ENCODE measurements at places on chromosomes 11 and 22.

GRCh38 chr22:44542561-44543222 is 44.7 kb upstream of the RTL6 start:
- no peak for DNase-seq

DNA sequence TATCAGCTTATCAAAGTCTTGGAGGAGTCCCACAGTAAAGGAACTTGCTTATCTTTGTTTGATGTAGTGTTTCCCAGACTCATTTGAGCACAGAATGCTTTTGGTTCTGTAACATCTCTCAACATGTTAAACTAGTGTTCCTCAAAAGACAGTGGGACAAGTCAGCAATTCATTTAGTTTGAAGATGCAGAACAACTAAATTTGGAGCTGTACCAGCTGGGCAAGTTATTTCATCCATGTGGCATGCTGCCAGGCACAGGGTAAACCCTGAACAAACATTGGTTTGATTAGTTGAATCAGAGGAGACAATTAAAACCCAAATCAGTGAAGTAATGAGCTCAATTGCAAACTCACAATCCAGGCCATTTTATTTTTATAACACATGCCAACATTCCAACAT is 141.2 kb downstream of the CSNK2A3 start:
- no peak for DNase-seq

DNA sequence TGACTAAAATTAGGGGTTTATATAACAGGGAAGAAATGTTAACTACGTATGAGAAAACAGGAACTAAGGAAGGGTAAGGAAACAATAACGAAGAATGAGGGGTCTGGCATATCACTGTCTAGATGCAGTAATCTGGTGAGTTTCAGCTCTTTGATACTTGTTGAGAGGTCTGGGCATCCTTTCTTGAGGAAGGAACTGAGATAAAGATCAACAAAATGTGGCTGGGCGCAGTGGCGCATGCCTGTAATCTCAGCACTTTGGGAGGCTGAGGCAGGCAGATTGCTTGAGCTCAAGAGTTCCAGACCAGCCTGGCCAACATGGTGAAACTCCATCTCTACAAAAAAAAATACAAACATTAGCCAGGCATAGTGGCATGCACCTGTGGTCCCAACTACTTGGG is 2.7 kb downstream of the DCDC1 start:
- DNase-seq = no peak

- DNase-seq = no peak
These were observed 540.9 kb downstream of the TBC1D22A start for GRCh38 chr22:47303161-47303890.

- DNase-seq = no peak
These were observed 9.8 kb downstream of the SCN4B start for GRCh38 chr11:118142809-118143208.

DNA sequence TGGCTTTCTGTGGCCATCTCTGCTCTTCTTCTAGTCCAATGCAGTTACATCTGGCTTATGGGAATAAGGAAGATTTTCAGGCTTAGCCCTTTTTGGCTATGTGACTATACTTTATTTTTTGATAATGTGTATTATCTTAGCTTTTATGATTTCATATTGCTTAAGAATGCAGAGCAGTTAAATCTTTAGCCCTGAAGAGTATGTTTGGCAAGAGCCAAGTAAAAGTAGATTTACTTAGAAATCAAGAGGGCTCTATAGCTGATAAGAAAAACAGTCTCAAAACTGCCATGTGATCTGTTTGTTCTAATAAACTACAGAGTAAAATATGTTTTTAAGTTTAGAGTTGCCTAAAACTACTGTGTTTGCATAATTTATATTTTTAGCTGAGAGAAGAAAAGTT is 61.2 kb downstream of the RNF169 start:
- no peak for DNase-seq

GRCh38 chr11:119520966-119521365 is 98.0 kb upstream of the THY1 start:
- no peak for DNase-seq
